ENCODE measurements at places on chromosomes 1 and 21. TPM values are rescaled to one million over a fixed set of nuclear protein-coding genes. Genes with fewer than 3 reads are reported as not detected.

C21orf58 gene
- 3.7 TPM for total RNA-seq

NBPF10 gene
- 0.78 TPM for total RNA-seq

MATN1 gene
- not detected for total RNA-seq

ALX3 gene
- not detected for total RNA-seq

KLHDC9 gene
- 2.0 TPM for total RNA-seq

CELA3A gene
- total RNA-seq = not detected

FAM151A gene
- 0.14 TPM for total RNA-seq

TRIM17 gene
- total RNA-seq = not detected

TMEM82 gene
- total RNA-seq = not detected

ARHGEF10L gene
- total RNA-seq = 8.0 TPM

PGBD5 gene
- 0.42 TPM for total RNA-seq

C1orf105 gene
- total RNA-seq = 0.33 TPM

CLCA4 gene
- not detected for total RNA-seq

KIF2C gene
- total RNA-seq = 36.2 TPM

DMRTA2 gene
- total RNA-seq = 0.06 TPM

FCRL6 gene
- not detected for total RNA-seq

ASCL5 gene
- 0.10 TPM for total RNA-seq

TAL1 gene
- not detected for total RNA-seq

SPATA21 gene
- 0.05 TPM for total RNA-seq

LRP8 gene
- 31.8 TPM for total RNA-seq

HES5 gene
- total RNA-seq = not detected

HSD3B1 gene
- total RNA-seq = not detected

CELA3B gene
- total RNA-seq = not detected

OR2L2 gene
- not detected for total RNA-seq

FCGR3B gene
- total RNA-seq = not detected

LMX1A gene
- not detected for total RNA-seq

OR2AJ1 gene
- total RNA-seq = not detected

ADAM30 gene
- total RNA-seq = not detected

RNU1-1 gene
- not detected for total RNA-seq

NEK2 gene
- total RNA-seq = 43.0 TPM

SLAMF9 gene
- total RNA-seq = 0.25 TPM

FCRL4 gene
- total RNA-seq = not detected

FAM177B gene
- total RNA-seq = not detected

PCP4L1 gene
- total RNA-seq = 0.10 TPM

AK5 gene
- 8.2 TPM for total RNA-seq

CYP4Z1 gene
- not detected for total RNA-seq

ADAMTS4 gene
- not detected for total RNA-seq

OPRD1 gene
- 0.02 TPM for total RNA-seq

CCDC17 gene
- total RNA-seq = 0.23 TPM

LAPTM5 gene
- 0.33 TPM for total RNA-seq

HCN3 gene
- total RNA-seq = 6.4 TPM

TTC3 gene
- 38.8 TPM for total RNA-seq

COL24A1 gene
- not detected for total RNA-seq

RAB3B gene
- total RNA-seq = 6.0 TPM

C1orf185 gene
- total RNA-seq = not detected

WLS gene
- 16.8 TPM for total RNA-seq

RIPK4 gene
- total RNA-seq = 23.2 TPM

CELA2A gene
- not detected for total RNA-seq

CRNN gene
- total RNA-seq = not detected

CASQ2 gene
- not detected for total RNA-seq
